NCI-H526 (cell line): ENCODE measurements at places on chromosomes 7 and 10.

- DNase-seq, result no peak
Observed at GRCh38 chr7:123752534-123752933, 3.7 kb upstream of the WASL start.

GRCh38 chr7:155402941-155403340 is 55.0 kb upstream of the EN2 start:
- DNase-seq, result no peak

DNA sequence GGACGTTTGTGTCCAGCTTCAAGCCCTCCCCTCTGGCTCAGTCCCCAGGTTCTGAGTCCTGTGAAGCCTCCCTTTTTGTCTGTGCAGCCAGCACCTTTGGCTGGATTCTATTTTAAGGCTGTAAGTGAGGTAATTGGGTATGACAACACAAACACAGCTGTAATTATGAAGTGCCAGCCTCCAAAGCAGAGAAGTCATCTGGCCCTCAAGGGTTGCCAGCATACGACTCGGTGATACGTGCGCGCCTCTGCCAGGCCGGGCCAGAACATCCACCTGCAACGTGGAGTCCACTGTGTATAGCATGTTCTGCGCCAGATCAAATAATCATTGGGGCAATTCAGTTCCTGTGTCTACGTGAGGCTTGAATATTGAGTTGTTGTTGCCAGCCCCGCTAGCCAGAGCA is 6.7 kb upstream of the FAM180A start:
- no peak for DNase-seq

- no peak for DNase-seq
Observed at GRCh38 chr7:116653646-116654045, 18.4 kb upstream of the MET start.

DNA sequence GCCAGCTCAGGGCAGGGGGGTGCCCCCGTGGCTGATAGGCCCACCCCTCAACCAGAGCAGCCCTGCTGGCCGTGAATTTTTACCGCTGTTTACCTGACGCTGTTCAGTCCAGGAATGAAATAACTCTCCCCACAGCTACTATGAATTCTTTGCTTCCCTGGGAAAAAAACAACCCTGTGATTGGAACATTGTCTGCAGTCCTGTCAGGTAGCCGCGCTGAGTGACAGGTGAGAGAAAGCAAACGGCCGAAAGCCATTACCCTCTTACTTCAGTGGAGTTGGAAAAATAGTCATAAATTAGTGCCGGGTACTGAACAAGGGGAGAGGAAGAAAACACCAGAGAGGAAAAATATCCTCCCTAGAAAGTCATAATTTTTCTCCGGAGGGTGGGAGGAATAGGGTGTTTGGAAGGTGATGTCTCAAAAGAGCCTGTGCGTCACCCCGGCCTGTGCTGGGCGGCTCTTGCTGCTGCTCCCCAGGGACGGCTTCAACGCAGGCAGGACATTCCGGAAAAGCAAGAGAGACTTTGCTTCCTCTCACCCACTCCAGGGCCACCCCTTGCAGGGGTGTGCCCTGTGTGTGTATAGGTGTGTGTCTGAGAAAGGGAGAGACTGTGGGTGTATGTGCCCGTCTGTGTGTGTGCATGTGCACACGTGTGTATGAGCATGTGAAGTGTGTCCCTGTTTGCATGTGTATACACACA is 69.0 kb downstream of the CDH23 start:
- no peak for DNase-seq

GRCh38 chr7:127895814-127896280 is 135.4 kb downstream of the LRRC4 start:
- DNase-seq, result no peak
